ENCODE measurements at places on chromosomes 6 and 20.

DNA sequence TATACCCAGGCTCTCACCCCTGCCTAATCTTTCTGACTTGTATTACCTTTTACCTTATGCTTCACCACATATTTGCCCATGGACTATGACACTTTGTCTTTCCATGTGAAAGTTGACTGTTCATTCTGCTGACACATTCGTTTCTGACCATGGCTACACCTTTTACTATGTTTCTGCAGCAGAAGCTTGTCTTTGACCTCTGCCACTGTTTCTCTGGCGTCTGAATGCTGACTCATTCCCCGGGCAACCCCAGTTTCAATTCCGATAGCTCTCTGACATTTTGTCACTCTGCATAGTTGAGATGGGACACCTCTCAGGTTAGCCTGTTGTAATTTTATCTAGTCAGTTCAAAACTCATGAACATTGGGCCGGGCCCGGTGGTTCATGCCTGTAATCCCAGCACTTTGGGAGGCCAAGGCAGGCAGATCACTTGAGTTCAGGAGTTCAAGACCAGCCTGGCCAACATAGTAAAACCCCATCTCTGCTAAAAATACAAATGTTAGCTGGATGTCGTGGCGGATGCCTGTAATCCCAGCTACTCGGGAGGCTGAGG lies 50.7 kb downstream of the SLC26A8 start:
- peak overlapping the region; percentile 34 for H3K27ac ChIP-seq
- peaks cover 4% of the 10 kb centered on the region for H3K4me1 ChIP-seq
- peaks cover 13% of the 10 kb centered on the region for H3K27me3 ChIP-seq
- H3K4me3 ChIP-seq: no peak overlapping the region
- DNase-seq: no peak

DNA sequence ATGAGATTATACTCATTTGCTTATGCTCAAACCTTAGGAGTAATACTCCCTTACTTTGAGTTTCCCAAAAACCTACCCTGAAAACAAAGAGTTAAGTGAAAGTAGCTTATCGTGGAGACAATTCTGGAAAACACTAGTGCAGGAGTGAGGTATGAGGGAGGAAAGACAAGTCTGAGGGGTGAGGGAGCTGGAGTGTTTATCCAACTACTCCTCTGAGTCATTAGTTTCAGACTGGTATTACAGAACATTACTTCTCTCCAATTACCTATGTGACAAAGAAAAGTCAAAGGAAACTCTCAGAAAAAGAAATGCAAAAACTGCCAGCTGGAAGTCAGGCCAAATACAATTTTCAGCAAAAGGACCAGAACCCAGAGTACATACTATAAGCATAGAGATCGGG lies 171.1 kb upstream of the SPTLC3 start:
- peaks cover 8% of the 10 kb centered on the region for H3K27me3 ChIP-seq
- no peak overlapping the region for H3K27ac ChIP-seq
- no peak overlapping the region for H3K4me3 ChIP-seq
- H3K4me1 ChIP-seq: peaks cover 9% of the 10 kb centered on the region

GRCh38 chr6:144285798-144286502 lies 815 bp downstream of the UTRN start:
- peaks cover 2% of the 10 kb centered on the region for H3K27me3 ChIP-seq
- peak; percentile 78 for DNase-seq
- peak overlapping the region; percentile 99 for H3K27ac ChIP-seq
- H3K4me3 ChIP-seq: peak overlapping the region; percentile 94

DNA sequence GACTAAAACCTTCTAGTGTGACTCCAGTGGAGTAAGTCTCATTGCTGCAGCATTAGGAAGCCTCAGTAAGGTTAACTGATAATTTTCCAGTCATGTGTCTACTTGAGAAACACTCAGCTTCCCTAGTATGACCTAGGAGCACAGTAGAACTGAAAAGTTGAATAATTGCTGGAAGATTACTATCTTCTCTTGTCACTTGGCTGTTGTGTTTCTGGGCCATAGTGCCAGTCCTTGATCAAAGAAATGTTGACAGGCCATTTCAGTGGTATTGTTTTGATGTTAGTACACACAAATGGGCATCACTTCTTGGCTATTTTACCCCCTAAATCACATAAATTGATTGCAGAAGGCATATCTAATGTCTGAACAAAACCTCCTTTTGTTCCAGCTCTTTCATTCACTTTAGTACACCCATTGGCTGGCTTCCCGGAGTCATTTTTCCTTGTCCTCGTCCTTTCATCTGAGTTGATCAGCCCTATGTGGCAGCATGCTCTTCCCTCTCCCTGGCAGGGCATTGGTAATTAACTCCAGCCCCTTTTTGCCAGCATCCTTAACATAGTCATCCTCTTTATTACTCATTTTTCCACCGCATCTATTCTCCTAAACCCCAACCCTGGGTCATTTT lies 6.0 kb downstream of the ENPP3 start:
- H3K36me3 ChIP-seq: no peaks in the 10 kb centered on the region
- DNase-seq: no peak
- H3K4me3 ChIP-seq: no peak overlapping the region
- no peaks in the 10 kb centered on the region for H3K27me3 ChIP-seq

DNA sequence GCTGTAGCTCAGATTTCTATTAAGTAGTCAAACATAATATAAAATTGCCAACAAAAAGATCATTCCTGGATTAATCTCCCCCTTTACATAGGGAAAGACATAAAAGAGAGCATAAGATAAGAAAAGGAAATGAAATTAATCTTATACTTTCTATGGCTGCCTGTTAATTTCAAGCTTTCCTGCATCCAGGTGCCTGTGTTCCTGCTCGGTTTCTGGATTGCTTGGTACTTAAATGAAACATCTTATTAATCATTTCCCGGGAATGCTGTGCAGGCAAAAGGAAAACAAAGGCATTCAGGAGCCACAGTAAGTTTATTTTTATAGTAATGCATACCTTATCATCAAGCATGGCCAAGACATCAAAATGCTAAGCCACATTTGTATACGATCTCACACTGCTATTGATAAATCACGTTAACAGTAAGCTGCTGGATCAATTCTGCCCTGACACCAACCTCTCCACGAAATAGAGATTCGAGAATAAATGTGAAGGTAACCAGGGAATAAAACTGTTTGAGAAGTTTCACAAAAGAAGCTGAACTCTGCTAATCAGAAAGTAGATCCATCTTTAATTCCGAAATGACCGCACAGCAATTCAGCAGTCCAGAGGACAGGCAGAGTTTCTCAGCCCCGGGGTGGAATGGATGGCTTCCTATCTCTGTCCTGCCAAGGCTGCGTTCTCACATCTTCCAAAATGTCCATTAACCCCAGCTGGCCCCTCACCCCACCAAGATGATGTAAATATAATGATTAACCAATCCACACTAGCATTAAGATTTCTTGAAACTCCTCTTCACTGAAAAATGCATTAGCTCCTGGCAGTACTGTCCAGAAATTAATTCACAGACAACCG lies 32.6 kb upstream of the APCDD1L start:
- H3K27me3 ChIP-seq: peaks cover 5% of the 10 kb centered on the region
- peak overlapping the region; percentile 38 for H3K27ac ChIP-seq
- peaks cover 5% of the 10 kb centered on the region for H3K36me3 ChIP-seq
- peaks cover 74% of the 10 kb centered on the region for H3K4me1 ChIP-seq
- no peak for DNase-seq
- peak overlapping the region; percentile 23 for H3K4me3 ChIP-seq

DNA sequence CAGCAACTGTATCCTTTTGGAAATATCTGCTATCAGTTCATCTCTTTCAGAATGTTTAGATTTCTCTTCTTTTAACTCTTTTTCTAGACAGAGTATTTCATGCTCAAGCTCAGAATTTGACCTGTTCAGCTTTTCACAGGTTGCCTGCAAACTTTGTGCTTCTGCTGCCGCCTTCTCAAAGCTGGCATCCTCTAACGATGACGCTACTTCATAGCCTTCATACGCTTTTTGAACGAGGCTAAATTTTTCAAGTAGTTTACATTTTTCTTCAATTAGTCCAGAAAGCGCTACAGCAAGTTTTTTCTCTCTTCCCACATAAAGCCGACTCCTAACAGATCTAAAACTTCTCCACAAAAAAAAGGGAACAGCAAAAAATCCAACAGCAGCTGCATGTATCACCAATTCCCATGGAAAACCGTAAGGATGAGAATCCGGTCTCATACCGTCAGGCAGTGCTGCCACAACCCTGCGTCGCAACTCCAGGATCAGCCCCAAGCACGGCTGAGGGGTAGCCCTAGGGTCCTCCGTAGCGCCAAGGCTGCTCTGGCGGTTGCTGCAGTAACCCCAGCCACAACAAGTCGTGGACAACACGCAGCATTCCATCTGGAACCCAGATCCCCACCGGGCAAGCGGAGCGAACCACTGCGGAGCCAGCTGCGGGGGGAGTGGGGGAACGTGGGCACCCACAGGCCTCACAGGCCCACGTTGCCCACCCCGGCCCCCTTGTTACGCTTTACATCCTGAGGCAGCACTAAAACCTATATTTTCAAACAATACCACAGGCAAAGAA lies 30.6 kb downstream of the DACT2 start:
- no peak for DNase-seq
- no peaks in the 10 kb centered on the region for H3K4me1 ChIP-seq
- no peak overlapping the region for H3K4me3 ChIP-seq
- no peak overlapping the region for H3K27ac ChIP-seq
- H3K27me3 ChIP-seq: peaks cover 24% of the 10 kb centered on the region
- H3K36me3 ChIP-seq: peaks cover 5% of the 10 kb centered on the region

Data from nephron progenitor cell (in vitro differentiated cells).